Stimulated activated CD8-positive, alpha-beta memory T cell treated with anti-CD3 and anti-CD28 coated beads, Interleukin-15, amount 100 ng/mL, for 24 hours (primary cell): ENCODE measurements at places on chromosomes 6 and 20.

DNA sequence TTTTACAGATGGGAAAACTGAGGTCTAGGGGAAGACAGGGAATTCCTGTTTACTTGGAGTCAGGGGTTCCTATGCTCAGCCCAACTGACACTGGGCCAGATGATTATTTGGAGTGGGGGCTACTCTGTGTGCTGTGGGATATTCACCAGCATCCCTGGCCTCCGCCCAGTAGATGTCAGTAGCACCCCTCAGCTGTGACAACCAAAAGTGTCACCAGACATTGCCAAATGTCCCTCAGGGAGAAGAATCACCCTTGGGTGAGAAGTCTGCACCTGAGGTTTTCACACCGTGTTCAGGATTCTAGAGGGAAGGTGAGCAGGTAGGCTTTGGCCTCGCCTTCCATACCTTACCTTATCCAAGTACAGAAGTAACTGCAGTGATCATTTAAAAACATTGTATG lies 27.6 kb downstream of the CDH26 start:
- DNase-seq = no peak

- DNase-seq = no peak
Measured at GRCh38 chr20:34627458-34627857, 49.4 kb downstream of the PIGU start.

GRCh38 chr20:14410869-14411555 lies 73.6 kb upstream of the FLRT3 start:
- no peak for DNase-seq

DNA sequence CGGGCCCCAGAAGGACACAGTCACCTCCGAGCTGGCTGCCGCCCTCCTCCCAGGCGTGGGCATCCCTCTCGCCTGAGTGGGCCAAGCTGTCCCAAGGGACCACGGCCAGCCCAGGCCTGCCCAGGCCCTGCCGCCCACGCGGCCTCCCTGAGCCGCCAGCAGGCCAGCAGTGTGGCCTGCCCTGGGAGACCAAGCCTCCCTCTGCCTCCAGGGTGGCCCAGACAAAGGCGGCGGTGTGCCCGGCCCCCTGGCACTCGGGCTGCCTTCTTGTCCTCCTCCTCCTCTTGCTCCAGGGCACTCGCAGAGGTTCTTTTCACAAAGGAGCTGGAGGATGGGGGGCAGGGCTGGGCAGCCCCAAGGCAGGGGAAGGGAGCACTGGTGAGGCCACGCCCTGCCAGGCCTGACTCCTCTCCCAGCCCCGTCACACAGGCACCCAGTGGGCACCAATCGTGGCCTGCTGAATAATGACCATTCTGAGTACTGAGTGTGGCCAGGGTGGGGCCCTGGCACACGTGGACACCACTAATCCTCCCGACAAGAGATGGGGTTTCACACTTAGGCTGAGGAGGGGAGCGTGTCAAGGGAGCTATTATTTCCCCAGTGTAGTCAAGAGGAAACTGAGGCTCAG lies 25.3 kb downstream of the NOL4L start:
- no peak for DNase-seq

GRCh38 chr6:42158011-42158410 lies 15.2 kb upstream of the GUCA1A start:
- no peak for DNase-seq

DNA sequence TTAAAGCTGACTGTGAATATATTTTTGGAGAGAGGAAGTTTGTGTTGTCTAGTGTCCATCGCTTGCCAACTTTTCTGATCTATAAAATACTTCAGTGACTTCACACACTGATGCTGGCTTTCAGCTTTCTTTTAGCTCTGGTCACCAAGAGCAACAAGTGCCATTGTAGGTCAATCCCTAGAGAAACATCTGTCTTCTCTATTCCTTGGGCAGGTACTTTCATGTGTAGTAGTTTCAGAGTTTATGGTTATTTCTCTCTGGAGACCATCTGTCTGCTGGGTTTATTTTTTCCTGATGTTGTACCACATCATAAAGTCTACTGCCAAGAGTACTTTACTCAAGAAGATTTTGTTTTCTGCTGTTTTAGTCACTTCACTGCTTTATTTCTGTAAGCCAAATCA lies 249.9 kb downstream of the KHDC1L start:
- DNase-seq = no peak

- DNase-seq = no peak
Measured at GRCh38 chr6:76422511-76423213, 350.2 kb upstream of the IMPG1 start.
